ENCODE measurements at places on chromosomes 2 and 18.
A peak's percentile ranks its signal among the peaks of the same experiment; 100 is the strongest.

GRCh38 chr18:34694591-34695165 is 15.4 kb upstream of the DTNA start:
- no peak for DNase-seq

DNA sequence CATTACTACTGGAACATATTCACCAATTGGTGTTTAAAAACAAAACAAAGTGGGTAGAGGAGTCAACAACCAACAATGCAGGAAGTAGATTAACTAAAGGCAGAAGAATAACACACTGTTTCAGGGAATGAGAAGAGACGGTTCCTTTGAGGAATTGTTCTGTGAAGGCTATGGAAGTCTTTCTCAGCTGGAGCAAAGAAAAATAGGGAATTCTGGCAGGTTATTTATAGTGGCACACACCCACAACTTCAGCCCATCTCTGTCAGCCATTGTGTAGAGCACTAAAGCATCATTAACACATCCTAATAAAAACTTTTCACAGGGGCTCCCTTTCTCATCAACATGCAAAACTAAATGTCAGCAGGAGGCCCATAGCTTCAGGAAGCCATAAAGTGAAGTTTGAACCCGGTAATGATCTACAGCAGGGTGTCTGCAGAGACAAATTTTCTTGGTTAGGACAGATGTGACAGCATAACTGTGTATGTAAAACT is 113.6 kb downstream of the CDH2 start:
- DNase-seq = peak; percentile 71

DNA sequence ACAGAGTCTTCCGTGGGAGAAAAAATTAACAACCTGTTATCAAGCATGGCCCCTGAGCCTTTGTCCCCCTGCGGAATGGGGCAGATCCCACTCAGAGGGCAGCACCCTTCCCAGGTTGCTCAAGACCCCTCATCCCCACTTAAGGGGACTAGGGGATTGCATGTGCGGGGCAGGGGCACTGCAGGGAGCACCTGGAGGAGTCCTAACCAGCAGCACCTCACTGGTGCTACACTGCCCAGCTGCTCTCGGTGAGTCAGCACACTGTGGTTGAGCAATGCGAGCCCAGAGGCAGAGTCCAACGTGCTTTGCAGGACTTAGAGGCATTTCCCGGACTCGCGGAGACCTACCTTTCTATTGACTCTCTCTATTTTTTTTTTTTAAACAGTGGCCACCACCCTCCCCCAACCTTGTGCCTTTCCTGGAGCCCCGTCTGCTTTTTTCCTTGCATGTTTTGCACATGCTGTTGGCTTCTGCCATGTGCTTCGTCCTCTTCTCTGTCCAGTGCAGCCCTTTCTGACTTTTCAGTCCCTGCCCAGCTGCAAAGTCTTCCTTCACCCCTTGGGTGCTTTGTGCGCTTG is 74.0 kb downstream of the IL1R2 start:
- peak; percentile 65 for DNase-seq

DNA sequence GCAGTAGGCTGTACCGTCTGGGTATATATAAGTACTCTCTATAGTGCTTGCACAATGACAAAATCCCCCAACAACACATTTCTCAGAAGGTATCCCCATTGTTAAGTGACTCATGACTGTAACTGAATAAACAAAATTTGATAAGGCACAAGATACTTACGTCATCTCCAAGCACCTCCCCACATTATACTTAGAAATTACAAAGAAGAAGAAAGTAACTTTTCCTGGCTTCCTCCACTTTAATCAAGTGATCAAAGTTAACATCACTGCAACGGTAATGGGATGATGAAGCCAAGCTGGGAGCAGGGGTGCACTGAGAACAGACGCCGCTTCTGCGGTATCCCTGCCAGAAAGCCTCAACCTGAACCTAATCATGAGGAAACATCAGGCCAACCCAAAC is 9.7 kb downstream of the TNS1 start:
- no peak for DNase-seq

- DNase-seq = no peak
Observed at GRCh38 chr2:128663371-128664050, 344.8 kb upstream of the HS6ST1 start.

DNA sequence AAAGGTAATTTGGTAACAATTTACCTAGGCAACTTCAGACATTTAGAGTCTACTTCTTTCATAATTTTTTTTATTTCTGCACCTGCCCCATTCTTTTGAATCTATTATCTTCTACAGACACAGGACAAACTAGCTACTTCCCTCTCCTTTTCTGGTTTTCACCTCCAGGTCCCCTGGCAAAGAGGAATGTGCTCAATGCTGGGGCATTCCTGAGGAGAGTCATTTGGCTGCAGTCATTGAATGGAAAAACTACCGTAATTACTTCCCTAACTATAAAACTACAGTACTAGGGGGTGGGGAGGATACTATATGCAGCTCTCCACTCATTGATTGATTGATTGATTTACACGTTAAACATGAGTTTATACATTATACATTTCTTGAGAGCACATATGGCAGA is 11.2 kb upstream of the ARHGAP28 start:
- peak; percentile 19 for DNase-seq

DNA sequence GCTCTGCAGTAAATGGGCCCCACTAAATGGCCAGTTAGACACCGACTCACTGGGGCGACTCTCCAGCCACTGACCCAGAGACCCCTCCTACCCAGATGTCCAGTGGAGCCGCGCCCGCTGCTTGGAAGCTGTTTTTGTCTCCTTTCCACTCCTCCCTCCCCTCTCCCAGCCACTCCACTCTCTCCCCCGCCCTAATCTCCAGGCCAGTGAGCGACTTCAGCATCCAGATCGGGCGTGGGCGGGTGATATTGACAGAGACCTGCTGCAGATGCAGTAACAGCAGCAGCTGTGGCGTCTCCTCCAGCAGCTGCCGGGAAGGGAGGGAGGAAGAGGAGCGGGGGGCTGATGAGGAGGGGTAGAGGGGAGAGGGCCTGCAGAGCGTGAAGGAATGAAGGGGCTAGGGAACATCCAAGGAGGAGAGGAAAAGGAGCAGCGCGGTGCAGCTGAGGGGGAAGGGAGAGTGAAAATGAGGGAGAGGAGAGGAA is at the start of gene SCN7A:
TSS of gene SCN7A (minus strand) at position 110 of the 485 bp plus-strand sequence. CDS start 16,553 bp downstream, outside the sequence.
- peak; percentile 51 for DNase-seq

- DNase-seq = peak; percentile 72
Observed at GRCh38 chr2:196592331-196592910, 47.1 kb upstream of the CCDC150 start.
